PC-9 (cell line): ENCODE measurements at places on chromosomes 5 and 9. TPM values are rescaled to one million over a fixed set of nuclear protein-coding genes. Genes with fewer than 3 reads are reported as not detected.
A peak's percentile ranks its signal among the peaks of the same experiment; 100 is the strongest.

- DNase-seq: peak; percentile 60
- peaks cover 13% of the 10 kb centered on the region; the same call in 1 of the 2 replicates for H3K36me3 ChIP-seq
- peaks cover 80% of the 10 kb centered on the region for H3K4me1 ChIP-seq
- peak overlapping the region; percentile 1; the same call in 1 of the 2 replicates for H3K4me3 ChIP-seq
- H3K27ac ChIP-seq: peak overlapping the region; percentile 94
- H3K27me3 ChIP-seq: no peaks in the 10 kb centered on the region
Measured at GRCh38 chr5:58188262-58188651, 271.6 kb downstream of the PLK2 start.

- no peak overlapping the region for H3K4me3 ChIP-seq
- no peaks in the 10 kb centered on the region for H3K36me3 ChIP-seq
- peak; percentile 71 for DNase-seq
- no peak overlapping the region for H3K27ac ChIP-seq
- H3K4me1 ChIP-seq: peaks cover 17% of the 10 kb centered on the region
- no peaks in the 10 kb centered on the region for H3K27me3 ChIP-seq
Measured at GRCh38 chr5:34898258-34898895, 16.9 kb downstream of the RAD1 start.

The GPX3 gene
- total RNA-seq: 84.6 and 93.2 TPM in 2 replicates

GRCh38 chr5:505951-506525 lies 18.2 kb downstream of the SLC9A3 start:
- peaks cover 84% of the 10 kb centered on the region for H3K27me3 ChIP-seq
- no peak overlapping the region for H3K4me3 ChIP-seq
- no peaks in the 10 kb centered on the region for H3K4me1 ChIP-seq
- DNase-seq: no peak

GRCh38 chr9:77750981-77751340 lies 102.8 kb upstream of the GNA14 start:
- H3K27me3 ChIP-seq: no peaks in the 10 kb centered on the region
- no peak for DNase-seq
- H3K4me3 ChIP-seq: no peak overlapping the region
- H3K27ac ChIP-seq: no peak overlapping the region
- H3K4me1 ChIP-seq: no peaks in the 10 kb centered on the region; the same call in 1 of the 2 replicates
- no peaks in the 10 kb centered on the region for H3K36me3 ChIP-seq

GRCh38 chr5:105581988-105582690 lies 2019.5 kb upstream of the NUDT12 start:
- H3K27ac ChIP-seq: no peak overlapping the region
- H3K4me1 ChIP-seq: no peaks in the 10 kb centered on the region
- no peaks in the 10 kb centered on the region for H3K27me3 ChIP-seq

DNA sequence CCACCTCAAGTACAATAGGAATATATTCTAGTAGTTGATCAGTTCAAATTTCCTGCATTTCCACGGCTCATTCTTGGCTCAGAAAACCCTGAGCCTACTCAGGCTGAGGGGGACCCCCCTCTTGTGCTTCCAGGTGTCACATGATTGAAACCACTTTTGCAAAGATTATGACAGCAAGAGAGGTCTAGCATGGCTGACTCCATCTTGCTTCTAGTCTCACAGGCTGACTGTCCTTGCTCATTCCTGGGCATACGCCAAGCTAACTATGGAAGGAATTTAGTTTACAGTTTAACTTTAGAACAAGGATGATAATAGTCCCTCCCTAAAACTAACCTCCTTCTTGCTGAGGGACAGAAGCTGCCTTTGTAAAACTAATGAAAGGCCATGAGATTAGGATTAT lies 154.1 kb downstream of the SNX18 start:
- H3K4me1 ChIP-seq: peaks cover 14% of the 10 kb centered on the region
- H3K27ac ChIP-seq: peak overlapping the region; percentile 59
- no peaks in the 10 kb centered on the region for H3K27me3 ChIP-seq
- H3K4me3 ChIP-seq: no peak overlapping the region
- H3K36me3 ChIP-seq: no peaks in the 10 kb centered on the region

DNA sequence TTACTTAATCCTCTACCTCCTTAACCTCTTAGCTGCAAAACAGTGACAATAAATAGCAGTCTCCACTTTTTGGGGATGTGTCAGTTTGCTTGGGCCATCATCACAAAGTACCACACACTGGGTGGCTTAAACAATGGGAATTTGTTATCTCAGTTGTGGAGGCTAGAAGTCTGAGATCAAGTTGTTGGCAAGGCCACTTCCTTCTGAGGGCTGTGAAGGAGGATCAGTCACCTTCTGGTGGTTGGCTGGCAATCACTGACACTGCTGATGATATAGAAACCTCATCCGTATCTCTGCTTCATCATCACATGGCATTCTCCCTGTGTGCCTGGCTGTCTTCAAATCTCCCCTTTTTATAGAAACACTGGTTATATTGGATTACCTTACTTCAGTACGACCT lies 187.1 kb upstream of the TBC1D2 start:
- H3K4me3 ChIP-seq: no peak overlapping the region
- no peaks in the 10 kb centered on the region for H3K4me1 ChIP-seq
- H3K27ac ChIP-seq: no peak overlapping the region
- no peaks in the 10 kb centered on the region for H3K27me3 ChIP-seq
- DNase-seq: no peak

DNA sequence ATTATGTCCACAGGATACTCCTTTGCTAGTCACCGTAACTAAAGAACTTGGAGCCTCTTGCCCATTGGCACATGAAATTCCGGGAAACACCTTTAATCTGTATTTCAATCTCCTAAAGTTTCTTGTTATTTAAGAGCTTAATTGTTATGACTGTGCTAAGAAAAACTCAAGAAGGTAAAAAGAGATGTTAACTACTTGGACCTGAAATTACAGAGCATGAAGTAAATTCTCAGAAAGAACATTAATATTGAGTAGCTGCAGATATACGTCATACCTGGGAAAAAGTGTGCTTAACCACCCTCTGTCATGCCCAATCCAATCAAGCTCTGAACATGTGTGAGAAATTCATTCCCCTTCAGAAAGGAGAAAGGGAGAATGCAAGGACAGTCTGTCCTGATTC lies 394.9 kb upstream of the PTGER4 start:
- no peaks in the 10 kb centered on the region for H3K27me3 ChIP-seq
- no peaks in the 10 kb centered on the region for H3K36me3 ChIP-seq
- H3K4me3 ChIP-seq: no peak overlapping the region
- no peak overlapping the region for H3K27ac ChIP-seq

DNA sequence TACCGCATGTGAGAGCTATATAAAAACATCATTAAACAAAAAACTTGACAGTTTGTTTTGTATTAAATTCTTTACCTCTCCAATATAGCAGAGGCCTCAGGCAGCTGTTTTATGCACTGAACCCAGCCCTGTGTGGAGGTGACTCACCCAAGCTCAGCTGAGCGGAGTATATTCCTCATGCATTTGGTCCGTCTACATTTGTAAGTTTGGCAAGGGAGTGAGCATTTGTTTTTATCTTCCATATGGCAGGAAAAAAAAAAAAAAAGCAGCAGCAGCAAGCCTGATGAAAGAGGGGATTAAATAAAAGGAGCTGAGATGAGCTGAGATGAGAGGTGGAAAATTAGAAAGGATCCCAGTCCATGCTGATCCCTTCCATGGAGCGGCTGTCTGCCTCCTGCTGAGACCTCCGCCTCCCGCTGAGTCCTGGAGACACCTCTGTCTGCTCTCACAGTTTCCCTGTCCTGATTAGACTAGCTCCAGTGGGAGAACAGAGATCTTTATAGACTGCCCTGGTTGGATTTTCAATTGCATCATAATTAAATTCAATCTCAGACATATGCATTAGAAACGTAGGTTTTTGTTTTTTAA lies 112.0 kb upstream of the CTNND2 start:
- H3K27ac ChIP-seq: no peak overlapping the region
- DNase-seq: no peak
- H3K36me3 ChIP-seq: no peaks in the 10 kb centered on the region
- no peaks in the 10 kb centered on the region for H3K27me3 ChIP-seq

- no peak for DNase-seq
- no peak overlapping the region for H3K4me3 ChIP-seq
- no peaks in the 10 kb centered on the region for H3K36me3 ChIP-seq
- peaks cover 18% of the 10 kb centered on the region; the same call in 1 of the 2 replicates for H3K4me1 ChIP-seq
- peak overlapping the region; percentile 56 for H3K27ac ChIP-seq
- no peaks in the 10 kb centered on the region for H3K27me3 ChIP-seq
Measured at GRCh38 chr9:5621327-5621726, 7.6 kb upstream of the RIC1 start.

GRCh38 chr9:113906411-113907110 lies 30.5 kb downstream of the ZNF618 start:
- H3K4me1 ChIP-seq: no peaks in the 10 kb centered on the region
- peaks cover 94% of the 10 kb centered on the region for H3K27me3 ChIP-seq
- no peak overlapping the region for H3K27ac ChIP-seq
- no peaks in the 10 kb centered on the region for H3K36me3 ChIP-seq
- no peak overlapping the region for H3K4me3 ChIP-seq

The PCDHA12 gene
- total RNA-seq: not detected in 2 replicates

DNA sequence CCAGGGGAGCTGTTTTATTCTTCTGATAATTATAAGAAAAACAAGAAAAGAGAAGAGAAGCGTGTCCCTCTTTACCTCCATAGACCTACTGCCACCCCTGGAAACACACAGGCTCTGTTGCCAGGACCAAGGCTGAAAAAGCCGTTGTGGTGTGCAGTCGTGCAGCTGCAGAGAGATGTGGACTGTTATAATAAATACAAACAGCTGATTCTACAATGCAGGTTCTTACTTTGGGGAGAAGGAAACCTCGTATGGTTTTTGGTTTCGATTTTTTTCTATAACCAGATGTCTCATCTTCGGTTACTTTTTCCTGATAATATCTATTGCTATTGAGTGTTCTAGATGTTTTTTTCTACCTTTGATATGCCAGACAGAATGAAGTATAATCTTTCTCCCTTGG lies 28.1 kb downstream of the FYB1 start:
- H3K27me3 ChIP-seq: no peaks in the 10 kb centered on the region
- H3K36me3 ChIP-seq: no peaks in the 10 kb centered on the region
- peaks cover 37% of the 10 kb centered on the region for H3K4me1 ChIP-seq
- no peak overlapping the region for H3K27ac ChIP-seq
- no peak overlapping the region for H3K4me3 ChIP-seq

The GABBR2 gene
- total RNA-seq: 0.76 and 0.98 TPM in 2 replicates

DNA sequence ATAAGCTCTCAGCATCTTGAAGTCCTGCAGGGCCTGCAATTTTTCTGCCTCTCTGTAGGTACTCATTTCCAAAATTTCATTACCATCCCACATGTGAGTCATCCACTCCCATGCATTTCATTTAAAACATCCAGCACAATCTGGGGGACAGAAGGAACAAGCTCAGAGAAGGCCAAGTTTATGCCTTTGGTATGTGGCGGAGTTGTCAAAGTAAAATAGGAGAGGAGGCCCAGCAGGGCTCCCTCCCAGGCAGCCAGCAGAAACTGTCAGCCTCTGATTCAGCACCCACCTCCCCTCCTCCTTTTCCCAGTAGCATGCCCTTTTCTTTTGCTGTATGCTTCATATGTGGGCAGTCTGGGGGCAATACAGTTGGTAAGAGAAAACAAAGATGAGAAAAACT lies 126.4 kb upstream of the ZNF366 start:
- peaks cover 6% of the 10 kb centered on the region; the same call in 1 of the 2 replicates for H3K4me1 ChIP-seq
- DNase-seq: no peak
- H3K4me3 ChIP-seq: no peak overlapping the region
- H3K27ac ChIP-seq: no peak overlapping the region

The C5orf58 gene
- not detected in 2 replicates for total RNA-seq
